ENCODE measurements at places on chromosomes 2 and 18. TPM values are rescaled to one million over a fixed set of nuclear protein-coding genes. Genes with fewer than 3 reads are reported as not detected.
A peak's percentile ranks its signal among the peaks of the same experiment; 100 is the strongest.

GRCh38 chr2:18218160-18218933 lies 339.9 kb downstream of the KCNS3 start:
- no peak for DNase-seq

- no peak for DNase-seq
These were observed 67.3 kb upstream of the SNTG2 start for GRCh38 chr2:883260-883802.

DNA sequence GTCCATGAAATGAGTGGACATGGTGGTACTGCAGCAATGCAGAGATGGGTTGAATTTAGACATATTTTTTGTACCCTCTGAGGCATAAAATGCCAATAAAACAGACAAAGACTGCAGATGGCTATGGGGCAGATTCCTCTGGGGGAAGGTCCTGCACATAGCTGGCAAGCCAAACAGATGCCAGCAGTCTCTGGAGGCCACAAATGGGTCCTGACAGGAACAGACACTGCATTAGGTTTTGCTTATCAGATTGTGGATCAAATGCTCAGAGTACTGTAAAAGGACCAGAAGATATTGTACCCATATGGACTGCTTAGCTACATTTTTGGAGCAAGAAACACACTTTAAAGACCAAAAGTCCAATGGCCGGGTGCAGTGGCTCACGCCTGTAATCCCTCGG lies 40.9 kb upstream of the ORC2 start:
- DNase-seq: no peak

DNA sequence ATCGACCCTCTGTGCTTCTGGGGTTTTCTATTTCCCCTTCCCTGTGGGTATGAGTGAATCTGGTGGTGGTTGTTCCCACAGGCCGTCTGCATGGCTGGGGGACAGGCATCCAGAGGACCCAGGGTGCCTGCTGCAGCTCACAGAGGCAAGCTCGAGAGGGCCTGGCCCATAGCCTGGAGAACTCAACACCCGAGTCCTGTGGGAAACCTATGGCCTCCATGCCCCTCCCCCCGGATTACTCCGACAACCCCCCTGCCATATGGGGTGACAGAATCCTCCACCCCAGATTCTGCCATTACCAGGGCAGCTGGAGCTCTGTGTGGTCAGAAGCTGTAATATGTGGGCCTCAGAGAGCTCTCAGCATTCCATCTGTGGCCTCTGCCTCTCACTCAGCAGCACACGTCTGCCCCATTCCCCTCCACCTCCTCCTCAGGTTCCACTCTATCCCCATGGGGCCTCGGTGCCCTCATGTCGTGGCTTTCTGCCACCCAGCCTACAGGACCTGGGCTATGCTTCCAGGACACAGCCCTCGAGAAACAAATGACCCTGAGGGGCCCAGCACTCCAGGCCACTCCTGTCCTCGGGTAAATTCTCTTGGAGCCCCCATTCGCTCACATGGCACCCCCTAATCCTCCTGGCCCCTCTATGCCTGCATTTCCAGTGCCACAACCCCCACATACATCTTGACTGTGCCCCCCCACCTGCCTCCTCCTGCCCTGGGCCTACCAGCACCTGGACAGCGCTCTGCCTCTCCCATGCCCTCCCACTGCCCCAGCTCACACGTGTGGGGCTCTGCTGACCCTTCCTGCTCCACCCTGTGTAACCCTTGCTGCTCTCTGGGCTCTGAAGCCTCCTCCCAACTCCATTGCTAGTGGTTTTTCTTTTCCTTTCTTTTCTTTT lies 3.6 kb downstream of the MZT2A start:
- no peak for DNase-seq

TRIM43B gene
- total RNA-seq: not detected

PTPRM gene
- 89.2 TPM for total RNA-seq

BBS5 gene
- total RNA-seq: 8.4 TPM

- DNase-seq: no peak
These were observed 19.6 kb downstream of the RAMP1 start for GRCh38 chr2:237879058-237879430.

DNA sequence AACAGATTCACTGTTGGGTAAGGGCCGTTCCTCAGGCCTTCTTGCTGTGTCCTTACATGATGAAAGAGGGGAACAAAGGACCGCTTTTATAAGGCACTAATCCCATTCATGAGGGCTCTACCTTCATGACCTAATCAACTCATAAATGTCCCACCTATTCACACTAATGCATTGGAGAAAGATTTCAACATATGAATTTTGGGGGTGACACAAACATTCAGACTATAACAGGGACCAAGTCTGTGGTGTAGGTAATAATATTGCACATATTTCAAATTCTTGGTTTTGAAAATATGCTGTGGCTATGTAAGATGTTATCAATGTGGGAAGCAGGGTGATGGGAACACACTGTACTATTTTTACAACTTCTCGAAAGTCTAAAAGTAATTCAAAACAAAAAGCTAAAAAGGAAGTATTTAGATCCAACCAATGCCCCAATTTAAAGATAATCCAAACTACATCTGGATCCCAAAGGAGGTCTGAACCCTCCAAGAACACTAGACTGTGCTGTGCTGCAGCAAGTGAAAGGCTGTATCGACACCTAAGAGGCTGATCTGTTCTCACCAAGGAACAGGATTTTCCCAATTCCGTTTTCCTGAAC lies 82.4 kb upstream of the TGIF1 start:
- no peak for DNase-seq

GRCh38 chr2:101534149-101534611 lies 59.3 kb upstream of the RFX8 start:
- peak; percentile 87 for DNase-seq

B3GNT7 gene
- 4.0 TPM for total RNA-seq

SLC9A4 gene
- total RNA-seq: not detected

GRCh38 chr2:240704651-240705050 lies 13.0 kb downstream of the AQP12A start:
- DNase-seq: no peak

DNA sequence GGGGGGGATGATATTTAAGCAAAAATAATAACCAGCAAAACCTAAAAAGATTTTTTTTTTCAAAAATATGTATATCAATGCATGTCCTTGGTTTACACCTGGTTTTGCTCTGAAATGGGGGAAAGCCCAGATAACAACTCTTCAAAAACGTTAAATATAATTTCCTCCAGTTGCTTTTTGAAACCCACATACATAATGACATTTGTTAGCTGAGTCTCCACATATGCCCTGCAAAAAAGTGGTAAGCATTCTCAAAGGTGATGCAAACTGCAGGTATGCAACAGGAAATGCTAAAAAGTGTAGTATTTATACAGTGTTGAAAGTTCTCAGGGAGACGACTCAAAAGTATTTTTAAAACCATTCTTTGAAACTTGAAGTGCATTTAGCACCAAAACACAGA lies 258.6 kb downstream of the ZEB2 start:
- no peak for DNase-seq

DNA sequence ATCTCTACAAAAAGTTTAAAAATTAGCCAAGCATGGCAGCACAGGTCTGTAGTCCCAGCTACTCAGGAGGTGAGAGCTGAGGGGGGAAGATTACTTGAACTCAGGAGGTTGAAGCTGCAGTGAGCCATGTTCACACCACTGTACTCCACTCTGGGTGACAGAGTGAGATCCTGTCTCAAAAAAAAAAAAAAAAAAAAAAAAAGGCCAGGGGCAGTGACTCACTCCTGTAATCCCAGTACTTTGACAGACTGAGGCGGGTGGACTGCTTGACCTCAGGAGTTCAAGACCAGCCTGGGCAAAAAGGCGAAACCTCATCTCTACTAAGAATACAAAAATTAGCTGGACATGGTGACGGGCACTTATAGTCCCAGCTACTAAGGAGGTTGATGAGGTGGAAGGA lies 37.0 kb downstream of the PUM2 start:
- no peak for DNase-seq
